ENCODE measurements at places on chromosomes 4 and X.

DNA sequence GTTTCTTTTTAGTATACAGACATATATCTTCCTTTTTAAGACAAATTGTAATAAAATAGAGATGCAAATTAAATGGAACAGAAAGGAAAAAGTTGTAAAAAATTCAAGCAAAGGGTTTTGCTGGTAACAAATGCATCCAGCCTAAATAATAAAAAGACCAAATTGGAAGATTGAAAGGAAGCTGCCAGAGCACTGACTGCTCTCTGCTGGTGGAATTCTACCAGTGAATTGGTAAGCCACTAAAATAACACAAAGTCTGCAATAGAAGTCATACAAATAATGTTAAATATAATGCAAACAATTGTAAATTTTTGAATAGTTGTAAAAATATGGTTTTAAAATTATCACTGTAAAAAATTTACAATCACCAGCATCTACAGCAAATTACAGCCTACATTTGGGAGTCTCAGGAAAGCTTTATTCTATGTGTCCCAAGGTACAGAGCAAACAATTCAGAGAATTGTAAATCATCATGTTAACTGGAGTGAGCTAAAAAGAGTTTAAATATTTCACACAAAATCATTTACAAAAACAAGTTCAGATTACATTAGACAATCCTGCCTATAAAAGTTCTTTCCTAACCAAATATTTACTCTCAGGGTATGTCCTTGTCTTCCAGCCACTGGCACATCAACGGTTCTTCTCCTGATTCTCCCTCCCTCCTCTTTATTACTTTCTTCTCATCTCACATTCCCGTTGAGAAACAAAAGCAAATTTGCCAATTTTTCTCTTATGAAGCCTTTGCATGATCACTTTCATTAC is 1322.5 kb downstream of the PCDH7 start:
- no peak overlapping the region for H3K27ac ChIP-seq
- H3K27me3 ChIP-seq = no peaks in the 10 kb centered on the region
- no peak for DNase-seq
- H3K4me1 ChIP-seq = no peaks in the 10 kb centered on the region

DNA sequence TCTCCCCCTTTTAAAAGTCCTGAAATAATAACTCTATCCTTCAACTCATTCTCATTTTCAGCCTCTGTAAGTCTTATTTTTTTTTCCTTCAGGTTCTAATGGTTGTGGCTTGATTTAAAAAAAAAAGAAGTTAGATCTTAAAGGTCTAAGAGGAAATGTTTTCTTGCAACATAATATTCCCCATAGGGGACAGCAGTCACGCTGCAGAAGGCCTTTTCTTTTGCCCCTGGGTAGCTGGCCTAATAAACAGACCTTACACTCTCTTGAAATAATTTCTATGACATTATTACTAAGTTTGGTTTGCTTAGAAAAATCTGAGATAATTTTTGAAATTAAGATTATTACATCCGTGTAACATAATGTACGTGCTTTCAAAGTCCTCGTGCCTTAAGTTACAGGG is 564.1 kb upstream of the SPANXN1 start:
- H3K4me1 ChIP-seq = no peaks in the 10 kb centered on the region
- no peak overlapping the region for H3K27ac ChIP-seq
- H3K36me3 ChIP-seq = no peaks in the 10 kb centered on the region
- DNase-seq = no peak

DNA sequence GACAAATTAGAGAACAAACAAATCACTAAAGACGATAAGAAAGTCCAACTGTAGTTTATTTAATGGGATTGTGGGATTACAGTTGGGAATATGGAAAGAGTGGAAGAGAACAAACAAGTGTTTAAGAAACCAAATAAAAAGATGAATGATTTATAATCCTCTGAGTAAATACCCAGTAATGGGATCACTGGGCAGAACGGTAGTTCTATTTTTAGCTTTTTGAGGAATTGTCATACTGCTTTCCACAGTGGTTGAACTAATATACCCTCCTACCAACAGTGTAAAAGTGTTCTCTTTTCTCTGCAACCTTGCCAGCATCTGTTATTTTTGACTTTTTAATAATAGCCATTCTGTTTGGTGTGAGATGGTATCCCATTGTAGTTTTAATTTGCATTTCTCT is 15.0 kb downstream of the C4orf51 start:
- DNase-seq = no peak
- no peak overlapping the region for H3K27ac ChIP-seq
- H3K27me3 ChIP-seq = no peaks in the 10 kb centered on the region
- H3K4me3 ChIP-seq = no peak overlapping the region
- no peaks in the 10 kb centered on the region for H3K4me1 ChIP-seq

- DNase-seq = no peak
- H3K4me3 ChIP-seq = no peak overlapping the region
- no peak overlapping the region for H3K27ac ChIP-seq
- H3K4me1 ChIP-seq = peaks cover 10% of the 10 kb centered on the region
- peaks cover 11% of the 10 kb centered on the region for H3K27me3 ChIP-seq
These were observed 66.8 kb upstream of the TMEM164 start for GRCh38 chrX:109936114-109936513.

DNA sequence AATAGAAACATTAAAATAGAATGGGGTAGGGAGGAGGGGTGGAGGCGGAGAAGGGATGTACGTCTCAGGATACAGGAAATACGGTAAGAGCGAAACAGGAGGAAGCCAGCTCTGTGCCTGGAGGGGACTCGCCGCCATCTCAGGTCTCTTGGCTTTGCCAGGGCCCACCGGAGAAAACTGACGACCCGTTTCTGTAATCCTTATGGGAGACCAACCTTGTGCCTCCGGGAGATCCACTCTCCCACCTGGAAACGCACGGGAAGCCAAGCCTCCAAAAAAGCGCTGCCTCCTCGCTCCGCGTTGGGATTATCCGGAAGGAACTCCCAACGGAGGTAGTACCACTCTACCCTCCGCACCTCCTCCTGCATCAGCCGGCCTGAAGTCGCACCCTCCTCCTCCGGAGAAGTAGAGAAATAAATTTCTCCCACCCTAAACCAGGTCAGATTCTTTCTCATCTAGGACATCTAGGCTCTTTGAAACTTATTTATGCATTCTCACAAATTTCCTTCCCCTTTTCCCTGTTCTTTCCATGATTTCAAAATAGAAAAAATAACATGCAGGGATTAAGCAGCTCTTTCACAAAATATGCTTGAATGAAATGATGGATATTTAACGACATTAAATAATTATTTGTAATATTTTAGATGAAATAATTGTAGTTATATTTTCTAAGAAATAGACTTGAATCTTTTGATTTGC is at the start of gene NBDY:
Gene NBDY, plus strand, starts transcription at position 92 of the 699 bp plus-strand sequence. Its CDS starts 111 bp downstream, at position 203.
- H3K4me3 ChIP-seq = peak within 1 kb of the TSS; percentile 88
- DNase-seq = no peak
- H3K4me1 ChIP-seq = peaks cover 6% of the 10 kb centered on the region
- H3K27me3 ChIP-seq = no peaks in the 10 kb centered on the region
- no peaks in the 10 kb centered on the region for H3K36me3 ChIP-seq
- peak within 1 kb of the TSS; percentile 63 for H3K27ac ChIP-seq

Measured in natural killer cell treated with Interleukin-12 subunit alpha and Interleukin-12 subunit beta and Interleukin-15 and Interleukin-18, amount 100 ng/mL, for 72 hours (primary cell).